ENCODE measurements at places on chromosomes 16 and 17.

GRCh38 chr16:25064937-25065336 lies 46.6 kb upstream of the LCMT1 start:
- DNase-seq = no peak

DNA sequence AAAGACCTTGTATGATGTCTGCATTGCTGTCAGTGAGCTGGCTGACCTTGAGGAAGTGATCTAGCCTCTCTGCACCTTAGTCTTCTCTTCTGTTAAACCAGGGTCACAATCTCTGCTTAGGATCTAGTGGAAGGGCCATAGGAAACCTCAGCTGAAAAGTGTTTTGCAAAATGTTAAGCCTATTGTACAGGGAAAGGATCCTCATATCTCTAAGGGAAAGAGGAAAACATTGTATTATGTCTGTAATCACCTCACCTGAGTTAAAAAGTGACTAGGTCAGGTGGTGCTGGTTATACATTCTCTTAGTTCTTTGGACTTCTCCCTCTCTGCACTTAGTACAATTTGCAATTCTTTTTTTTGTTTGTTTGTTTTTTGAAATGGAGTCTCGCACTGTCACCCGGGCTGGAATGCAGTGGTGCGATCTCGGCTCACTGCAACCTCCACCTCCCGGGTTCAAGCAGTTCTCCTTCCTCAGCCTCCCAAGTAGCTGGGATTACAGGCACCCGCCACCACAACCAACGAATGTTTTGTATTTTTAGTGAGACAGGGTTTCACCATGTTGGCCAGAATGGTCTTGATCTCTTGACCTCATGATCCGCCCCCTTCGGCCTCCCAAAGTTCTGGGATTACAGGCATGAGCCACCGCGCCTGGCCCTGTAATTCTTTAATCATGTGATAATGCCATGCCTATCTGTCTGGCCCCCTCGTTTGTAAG lies 2.0 kb upstream of the SEPHS2 start:
- DNase-seq = no peak

- no peak for DNase-seq
Observed at GRCh38 chr16:30548416-30549253, 9.5 kb downstream of the ZNF764 start.

GRCh38 chr17:17813055-17813724 lies 23.6 kb downstream of the SREBF1 start:
- no peak for DNase-seq

- DNase-seq = no peak
Observed at GRCh38 chr17:82106688-82107305, 8.8 kb upstream of the FASN start.

DNA sequence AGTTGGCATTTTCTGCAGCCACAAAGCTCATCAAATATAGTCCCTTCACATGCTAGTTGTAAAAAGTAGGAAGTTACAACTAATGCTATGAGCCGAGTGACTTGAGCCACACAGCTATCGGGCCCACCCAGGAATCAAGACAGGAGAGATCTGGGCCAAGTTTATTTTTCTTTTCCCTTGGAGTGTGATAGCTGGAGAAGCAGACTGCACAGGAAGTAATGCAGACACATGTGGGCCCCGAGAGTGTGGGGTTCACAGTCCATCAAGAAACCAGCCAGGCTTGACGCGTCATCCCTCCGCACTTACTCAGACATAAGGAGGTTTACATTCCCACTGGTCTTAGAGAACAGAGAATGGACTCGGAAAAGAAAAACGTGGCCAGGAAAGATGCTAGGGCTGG lies 403.1 kb upstream of the CDH11 start:
- DNase-seq = no peak

GRCh38 chr16:15466886-15467781 lies 32.7 kb downstream of the BMERB1 start:
- peak; percentile 24 for DNase-seq

DNA sequence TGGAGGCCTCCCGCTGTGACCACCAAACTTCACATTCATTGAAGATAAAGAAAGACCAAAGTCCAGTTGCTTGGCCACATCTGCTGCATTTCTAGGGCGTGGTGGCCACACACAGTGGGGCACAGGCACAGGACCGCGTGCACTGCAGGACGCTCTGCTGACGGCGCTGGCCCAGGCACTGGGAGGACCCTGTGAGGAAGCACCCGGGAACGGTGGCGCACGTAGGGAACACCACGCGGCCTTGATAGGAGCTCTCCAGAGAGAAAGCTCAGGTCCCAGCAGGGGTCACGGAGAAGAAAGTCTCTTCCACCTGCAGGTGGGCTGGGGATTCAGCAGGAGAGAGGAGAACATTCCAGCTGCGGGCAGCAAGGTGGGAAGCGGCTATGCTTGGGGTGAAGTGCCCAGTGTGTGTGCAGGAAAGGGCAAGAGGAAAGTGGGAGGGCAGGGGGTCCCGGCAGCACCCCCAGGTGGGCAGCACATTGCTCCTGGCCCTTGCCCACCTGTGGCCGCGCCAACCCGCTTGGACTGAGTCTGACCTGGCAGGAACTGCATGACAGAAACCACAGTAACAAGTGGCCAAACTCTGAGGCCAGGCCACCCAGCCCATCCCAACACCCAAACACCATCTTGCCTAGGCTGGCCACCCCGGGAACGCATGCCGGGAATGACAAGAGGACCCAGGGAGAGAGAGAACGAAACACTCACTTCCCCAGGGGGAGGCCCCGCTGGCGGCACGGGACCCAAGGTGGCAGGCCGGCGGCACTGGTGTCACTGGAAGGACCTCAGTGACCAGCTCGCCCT lies 32.8 kb downstream of the TBC1D16 start:
- no peak for DNase-seq

Measured in SW 1271 (cell line).